GM03348 (cell line): ENCODE measurements at places on chromosomes 5 and 9.

- no peak for DNase-seq
These were observed 21.8 kb downstream of the ELOVL7 start for GRCh38 chr5:60822285-60822556.

DNA sequence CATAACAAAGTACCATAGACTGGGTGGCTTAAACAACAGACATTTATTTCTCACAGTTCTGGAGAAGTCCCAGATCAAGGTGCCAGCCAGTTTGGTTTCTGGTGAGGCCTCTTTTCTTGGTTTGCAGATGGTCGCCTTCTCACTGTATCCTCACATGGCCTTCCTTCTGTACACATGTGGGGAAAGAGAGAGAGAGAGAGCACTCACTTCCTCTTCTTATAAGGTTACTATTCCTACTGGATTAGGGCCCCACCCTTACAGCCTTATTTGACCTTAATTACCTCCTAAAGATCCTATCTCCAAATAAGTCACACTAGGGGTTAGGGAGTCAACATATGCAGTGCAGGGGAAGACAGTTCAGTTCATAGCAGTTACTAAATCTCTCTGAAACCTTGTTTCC lies 205.6 kb upstream of the GDNF start:
- DNase-seq, result no peak

DNA sequence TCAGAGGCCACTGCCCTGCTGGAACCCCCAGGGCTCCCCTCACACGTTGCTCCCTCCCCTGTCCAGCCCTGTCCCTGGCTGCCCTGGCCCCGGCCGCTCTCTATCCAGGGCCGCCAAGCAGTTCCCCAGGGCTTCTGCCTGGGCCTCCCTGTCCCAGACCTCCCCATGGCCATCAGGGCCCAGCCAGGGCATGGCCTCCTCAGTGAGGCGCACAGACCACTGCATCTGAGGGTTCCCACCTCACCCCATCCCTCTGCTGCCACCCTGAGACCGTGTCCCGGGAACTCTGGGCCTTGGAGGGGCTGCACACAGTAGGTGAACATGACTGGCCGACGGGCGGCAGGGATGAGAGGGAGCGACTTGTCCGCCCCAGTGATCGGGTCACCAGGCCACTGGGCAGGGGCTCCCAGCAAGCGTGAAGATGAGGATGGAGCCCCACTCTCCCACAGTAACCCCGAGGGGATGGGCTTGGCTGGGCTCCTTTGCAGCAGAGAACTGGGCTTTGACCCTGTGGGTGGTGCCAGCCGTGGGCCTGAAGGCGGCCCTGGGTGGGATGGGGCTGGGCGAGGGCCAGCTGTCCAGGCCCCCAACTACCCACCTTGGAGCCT lies 108.4 kb upstream of the SARDH start:
- DNase-seq, result no peak

DNA sequence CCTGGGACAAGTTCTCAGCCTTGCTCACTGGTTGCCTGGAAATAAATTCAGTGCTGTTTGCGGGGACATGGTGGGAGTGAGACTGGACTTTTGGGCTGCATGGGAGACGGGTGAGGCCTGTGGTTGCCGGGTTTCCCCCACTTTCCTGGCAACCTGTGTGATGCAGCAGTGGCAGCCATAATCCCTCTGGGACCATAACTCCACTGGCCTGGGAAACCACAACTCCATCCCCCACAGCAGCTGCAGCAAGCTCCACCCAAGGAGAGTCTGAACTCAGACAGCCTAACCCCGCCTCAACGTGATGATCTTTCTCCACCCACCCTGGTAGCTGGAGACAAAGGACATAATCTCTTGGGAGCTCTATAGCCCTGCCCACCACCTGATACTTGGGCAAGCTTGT lies 349.9 kb downstream of the PIK3R1 start:
- no peak for DNase-seq

GRCh38 chr5:39208471-39208870 lies 10.9 kb downstream of the FYB1 start:
- DNase-seq, result no peak

- peak; percentile 100 for DNase-seq
These were observed at the start of gene GFPT2 for GRCh38 chr5:180353048-180353979. TSS of gene GFPT2 (minus strand) at chr5:180353336. CDS start at chr5:180353217, 119 bp downstream.

GRCh38 chr5:76638479-76638878 lies 15.3 kb upstream of the F2RL2 start:
- no peak for DNase-seq

- DNase-seq, result peak; percentile 55
These were observed 159.0 kb downstream of the HACD4 start for GRCh38 chr9:20872340-20872977.

DNA sequence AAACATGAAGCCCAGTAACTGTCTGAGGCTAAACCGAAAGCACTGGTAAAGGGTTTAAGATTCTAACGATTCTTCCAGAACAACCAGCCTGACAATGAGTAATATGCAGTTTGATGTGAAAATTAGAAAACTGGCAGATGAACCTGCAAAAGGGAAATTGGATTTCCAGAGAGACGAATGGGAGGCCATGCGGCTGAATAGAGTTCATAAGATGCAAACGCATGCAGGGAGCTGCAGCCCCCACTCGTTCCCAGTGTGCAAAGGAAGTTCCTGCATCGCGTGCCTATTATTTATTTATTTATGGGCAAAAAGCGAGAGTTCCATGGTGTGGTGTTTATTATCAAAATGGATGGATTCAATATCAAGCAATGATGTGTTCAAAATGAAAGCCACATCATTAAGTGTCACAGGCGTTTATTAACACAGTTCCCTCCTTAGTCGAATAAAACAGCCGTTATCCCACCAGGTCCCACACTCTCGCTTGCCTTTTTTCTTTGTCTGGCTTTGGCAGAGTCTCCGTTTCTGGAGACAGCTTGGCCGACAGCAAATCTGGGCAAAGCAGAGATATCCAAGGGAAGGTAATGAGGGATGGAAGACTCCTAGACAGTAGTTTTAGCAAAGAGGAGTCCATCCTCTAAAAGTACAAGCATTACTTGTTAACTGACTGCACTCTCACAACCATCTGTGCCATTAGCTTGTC lies 451.4 kb downstream of the KDM4C start:
- DNase-seq, result no peak

DNA sequence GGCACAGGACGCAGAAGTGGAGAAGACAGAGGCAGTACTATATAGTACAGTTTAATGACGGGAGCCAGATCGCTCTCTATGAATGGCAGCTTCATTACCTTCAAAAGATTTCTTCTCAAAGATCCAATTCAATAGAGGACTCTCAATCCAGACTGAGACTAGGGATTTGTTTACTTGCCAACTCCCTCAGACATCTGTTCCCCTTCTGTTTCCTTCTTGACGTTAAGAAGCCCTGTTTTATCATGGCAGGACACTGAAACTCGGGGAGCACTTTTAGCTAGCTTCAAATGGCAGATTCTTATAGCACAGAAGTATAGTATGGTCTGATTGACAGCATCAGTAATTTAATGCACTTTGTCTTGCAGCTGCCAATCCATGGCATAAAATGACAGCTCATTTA lies 747.3 kb upstream of the C9orf72 start:
- no peak for DNase-seq
